ENCODE measurements at places on chromosomes 16 and 17.

- no peak for DNase-seq
These were observed 41.4 kb downstream of the VPS53 start for GRCh38 chr17:673200-673681.

DNA sequence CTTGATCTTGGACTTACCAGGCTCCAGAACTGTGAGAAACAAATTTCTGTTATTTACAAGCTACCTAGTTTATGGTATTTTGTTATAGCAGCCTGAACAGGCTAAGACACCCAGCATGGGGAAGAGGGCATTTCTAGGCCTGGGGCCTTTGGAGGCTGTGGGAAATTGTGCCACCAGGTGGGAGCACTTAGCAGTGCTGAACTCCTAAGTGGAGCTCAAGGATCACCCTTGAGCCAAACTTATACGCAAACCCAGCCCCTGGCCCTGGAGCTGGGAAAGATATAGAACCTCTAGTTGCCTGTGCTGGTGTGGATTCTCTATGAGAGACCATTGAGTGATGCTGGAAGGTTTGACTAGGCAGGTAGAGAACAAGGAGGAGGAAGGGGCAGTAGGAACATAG is 36.1 kb downstream of the MIS12 start:
- DNase-seq, result no peak

DNA sequence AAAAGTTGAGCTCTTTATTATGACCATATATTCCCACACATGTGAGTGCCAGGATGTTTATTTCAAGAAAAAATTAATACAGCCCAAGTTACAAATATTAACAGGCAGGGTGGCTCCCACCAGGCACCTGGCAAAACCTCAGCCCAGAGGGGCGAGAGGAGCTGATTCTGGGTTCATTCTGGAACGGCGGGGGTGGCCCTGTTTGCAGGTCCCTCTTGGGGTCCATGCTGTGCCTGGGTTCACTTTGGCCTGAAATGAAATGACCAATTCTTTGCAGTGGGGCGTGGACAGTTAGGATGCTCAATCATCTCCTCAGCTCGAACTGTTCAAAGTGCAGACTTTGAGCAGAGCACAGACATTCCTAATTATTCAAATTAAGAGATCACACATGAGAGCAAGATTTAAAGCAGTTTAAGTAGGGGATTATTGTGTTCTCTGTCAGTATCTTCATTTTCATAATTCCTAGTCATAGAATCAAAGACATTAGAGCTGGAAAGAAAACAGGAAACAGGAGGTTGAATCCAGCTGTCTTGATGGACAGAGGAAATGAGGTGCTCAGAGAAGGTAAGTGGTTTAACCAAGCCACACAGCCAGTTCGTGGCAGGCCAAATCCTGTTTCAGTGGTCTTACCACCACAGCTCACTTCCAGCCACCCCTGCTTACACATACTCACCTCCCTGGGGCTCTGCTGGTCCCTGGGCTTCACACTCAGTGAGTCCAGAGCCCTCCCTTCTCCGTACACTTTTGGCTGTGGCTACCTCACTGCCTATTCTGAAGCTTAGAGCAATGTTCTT is 363.9 kb upstream of the TNRC6C start:
- DNase-seq, result no peak

DNA sequence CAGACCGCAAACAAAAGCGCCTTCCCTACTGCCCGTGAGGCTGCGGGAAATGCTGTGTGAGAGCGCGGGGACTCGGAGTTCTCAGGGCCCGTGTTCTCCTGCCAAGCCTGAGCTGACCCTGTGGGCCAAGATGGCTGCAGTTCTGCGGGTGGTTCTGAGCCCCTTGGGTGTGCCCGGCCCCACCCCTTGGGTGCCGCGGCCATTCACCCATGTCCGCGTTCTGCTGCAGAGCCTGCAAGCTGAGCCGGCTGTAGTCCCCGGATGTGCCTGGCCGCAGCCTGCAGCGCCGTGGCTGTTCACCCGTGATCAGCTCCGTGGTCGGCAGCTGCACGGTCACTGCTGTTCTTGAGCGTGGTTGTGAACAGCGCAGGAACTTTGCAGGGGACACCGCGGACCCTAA is 20.0 kb downstream of the ACSF3 start:
- no peak for DNase-seq

DNA sequence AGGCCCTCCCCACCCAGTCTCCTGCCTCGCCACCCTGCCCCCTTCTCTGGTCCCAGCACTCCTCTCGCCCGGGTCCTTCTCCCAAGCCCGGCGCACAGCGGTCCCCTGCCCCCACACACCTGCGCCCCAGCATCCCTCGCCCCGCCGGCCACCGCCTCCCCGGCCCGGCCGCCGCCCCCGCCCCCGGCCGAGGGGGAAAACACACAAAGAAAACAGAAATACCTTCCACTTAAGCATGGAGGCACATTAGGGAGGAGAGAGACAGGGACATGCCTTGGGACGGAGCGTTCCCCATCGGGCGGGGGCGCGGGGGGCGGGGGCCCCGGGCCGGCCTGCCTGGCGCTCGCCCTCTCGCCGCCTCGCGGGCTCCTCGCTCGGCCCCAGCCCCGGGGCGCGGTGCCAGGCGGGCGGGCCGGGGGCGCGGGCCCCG is 326 bp downstream of the SRCIN1 start:
- no peak for DNase-seq

- no peak for DNase-seq
These were observed 35.0 kb downstream of the GPT2 start for GRCh38 chr16:46918905-46919792.

DNA sequence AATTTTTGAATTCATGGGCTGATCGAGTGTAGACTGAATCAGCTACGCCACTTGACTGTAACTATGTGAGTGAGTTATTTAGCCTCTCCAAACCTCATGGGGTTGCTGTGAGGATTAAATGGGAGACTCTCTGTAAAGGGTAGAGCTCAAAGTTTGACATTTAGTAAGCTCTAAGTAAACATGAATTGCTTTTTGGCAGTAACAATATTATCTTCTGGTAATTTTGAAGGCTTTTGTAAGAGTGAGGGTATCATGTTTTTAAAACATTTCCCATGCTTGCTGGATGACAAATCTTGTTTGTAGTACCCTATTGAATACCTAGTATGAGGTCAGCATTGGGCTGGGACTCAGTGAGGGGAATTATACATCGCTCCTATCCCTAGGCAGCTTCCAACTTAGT is 35.3 kb downstream of the MRTFB start:
- DNase-seq, result no peak

- no peak for DNase-seq
These were observed 35.5 kb upstream of the TMEM92 start for GRCh38 chr17:50238601-50239280.

- DNase-seq, result no peak
These were observed 941.5 kb upstream of the EEF2KMT start for GRCh38 chr16:6038941-6039645.

DNA sequence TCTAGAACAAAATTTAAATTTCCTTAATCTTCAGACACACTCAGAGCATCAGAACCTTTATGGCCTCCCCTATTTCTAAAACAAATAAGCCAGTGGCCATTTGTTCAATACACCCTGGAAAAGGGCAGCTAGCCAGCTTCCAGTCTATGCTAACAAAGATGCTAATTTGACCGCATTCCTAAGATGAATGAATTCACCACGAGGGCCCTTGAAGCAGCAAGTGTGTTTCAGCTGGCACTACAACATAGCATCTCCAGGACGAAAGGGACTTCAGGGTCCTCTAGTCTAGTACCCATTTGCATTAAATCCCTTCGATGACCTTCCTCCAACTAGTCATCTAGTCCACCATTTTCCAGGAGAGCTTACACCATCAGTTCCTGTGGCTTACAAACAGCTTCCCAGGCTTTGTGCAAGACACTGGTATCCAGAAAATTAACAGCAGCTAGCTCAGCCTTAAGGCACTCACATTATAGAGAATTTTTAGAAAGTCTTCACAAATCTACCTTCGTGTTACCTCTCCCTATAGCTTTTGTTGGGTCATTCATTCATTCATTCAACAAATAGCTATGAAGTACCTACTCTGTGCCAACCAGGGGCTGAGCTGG is 10.9 kb downstream of the KRT37 start:
- DNase-seq, result no peak

- peak; percentile 67 for DNase-seq
These were observed 335 bp downstream of the TMEM11 start for GRCh38 chr17:21213638-21214014.

DNA sequence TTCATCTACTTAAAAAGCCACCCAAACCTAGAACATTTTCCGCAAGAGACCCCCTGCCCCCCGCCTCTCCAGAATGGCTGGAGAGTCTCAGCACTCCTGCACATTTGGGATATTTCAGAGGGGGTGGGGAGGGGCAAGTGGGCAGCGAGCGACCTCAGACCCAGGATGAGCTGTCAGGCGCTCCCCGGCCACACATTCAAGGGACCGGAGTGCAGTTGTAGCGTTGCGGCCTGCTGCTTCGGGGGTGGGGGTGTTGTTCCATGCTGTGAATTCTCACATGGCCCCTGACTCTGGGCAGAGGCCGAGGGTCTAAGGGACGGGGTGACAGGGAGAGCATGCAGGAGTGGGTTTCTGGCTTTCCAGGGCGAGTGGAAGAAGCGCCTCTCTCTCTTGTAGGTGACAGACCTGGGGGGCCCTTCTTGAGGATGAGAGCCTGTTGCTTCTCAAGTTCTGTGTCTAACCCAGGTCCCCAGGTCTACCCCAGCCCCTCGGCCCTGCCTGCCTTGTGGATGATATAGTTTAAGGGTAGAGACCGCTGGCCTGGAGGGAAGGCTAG is 231.2 kb downstream of the SEC14L1 start:
- no peak for DNase-seq

GRCh38 chr16:56932721-56933619 is 1.0 kb downstream of the HERPUD1 start:
- peak; percentile 35 for DNase-seq

GRCh38 chr16:79562166-79562823 is 38.2 kb downstream of the MAF start:
- no peak for DNase-seq

GRCh38 chr16:4904108-4904941 is 32.6 kb downstream of the PPL start:
- no peak for DNase-seq

DNA sequence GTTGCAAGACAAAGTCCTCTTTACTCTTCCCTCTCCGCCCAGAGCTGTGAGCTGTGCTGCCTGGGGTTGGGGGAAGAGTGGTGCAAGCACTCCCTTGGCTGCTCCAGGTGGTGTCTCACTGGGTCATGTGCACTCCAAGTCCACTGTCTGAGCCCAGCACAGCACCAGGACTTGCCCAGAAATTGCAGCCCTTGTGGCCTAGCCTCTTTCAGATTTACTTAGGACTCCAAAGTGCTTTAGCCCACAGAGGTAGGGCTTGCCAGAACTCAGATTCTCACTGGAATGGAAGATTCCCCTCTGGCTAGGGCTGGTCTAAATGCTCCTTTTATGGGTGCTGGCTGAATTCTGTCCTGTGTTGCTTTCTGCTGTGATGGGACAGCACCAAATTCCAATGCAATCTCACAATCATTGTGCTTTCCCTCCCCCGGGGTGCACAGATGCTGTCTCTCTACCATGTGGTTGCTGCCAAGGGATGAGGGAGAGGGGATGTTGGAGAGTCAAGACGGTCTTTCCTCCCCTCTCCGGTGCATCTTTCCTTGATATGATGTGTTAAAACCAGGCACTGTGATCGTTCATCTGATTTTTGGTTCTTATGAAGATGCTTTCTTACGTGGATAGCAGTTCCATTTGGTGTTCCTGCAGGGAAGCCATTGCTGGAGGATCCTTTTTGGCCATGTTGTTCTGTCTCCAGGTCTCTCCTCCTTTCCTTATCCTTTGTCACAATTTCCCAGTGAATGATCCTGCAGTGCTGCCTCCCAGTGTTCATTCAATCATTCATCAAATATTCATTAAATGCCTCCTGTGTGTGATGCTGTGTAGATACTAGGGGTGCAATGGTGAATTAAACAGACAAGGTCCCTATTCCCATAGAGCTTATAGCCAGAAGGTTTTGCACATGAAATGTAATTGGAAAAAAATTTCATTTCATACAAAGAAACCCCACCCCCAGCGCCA is 216.3 kb downstream of the SPECC1 start:
- peak; percentile 26 for DNase-seq

- DNase-seq, result peak; percentile 80
These were observed 11.4 kb downstream of the CFAP97D1 start for GRCh38 chr17:43791589-43791988.

GRCh38 chr16:57938936-57939871 is 31.7 kb downstream of the CNGB1 start:
- DNase-seq, result no peak
